Muscle of leg (tissue), 16 donors: ENCODE measurements at places on chromosomes 2 and 18.

- no peaks in the 10 kb centered on the region for H3K27me3 ChIP-seq
- H3K4me1 ChIP-seq = peaks cover 11% of the 10 kb centered on the region
- no peaks in the 10 kb centered on the region for H3K36me3 ChIP-seq
These were observed 2.0 kb downstream of the FMNL2 start for GRCh38 chr2:152336854-152337510.

DNA sequence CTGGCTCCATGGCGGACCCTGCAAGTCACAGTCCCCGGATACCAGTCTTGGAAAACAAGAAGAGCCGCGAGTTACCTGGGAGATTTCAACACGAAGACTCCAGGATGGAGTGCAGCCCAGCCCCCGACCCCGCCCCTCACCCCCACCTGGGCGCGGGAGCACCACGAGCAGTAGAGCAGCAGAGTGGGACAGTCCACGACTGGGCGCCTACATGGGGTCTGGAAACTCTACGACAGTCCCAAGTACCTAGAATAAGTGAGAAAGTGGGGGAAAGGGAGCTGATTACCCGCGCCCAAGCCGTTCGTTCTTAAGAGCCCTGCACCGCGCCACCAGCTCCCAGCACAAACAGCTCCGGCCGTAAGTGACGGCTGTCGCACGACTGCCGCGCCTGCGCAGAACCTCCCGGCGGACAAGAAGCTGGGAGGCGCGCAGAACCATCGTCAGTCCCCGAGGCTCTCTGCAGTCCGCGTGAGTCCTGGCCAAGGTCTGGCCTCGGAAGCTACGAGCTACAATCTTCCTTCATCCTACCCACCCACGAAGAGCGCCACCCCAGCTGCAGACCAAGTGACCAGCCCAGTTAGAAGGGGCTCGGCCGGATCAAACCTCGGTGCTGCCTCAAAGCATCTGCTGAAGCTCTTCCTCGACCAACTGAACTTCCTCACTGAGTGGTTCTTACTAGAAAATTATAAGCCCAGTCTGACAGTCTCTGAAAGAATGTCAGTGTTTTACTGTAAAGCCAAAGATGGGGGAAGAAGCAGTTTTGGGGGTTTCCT is at the start of gene DPY30:
Gene DPY30 (minus strand): TSS at position 359 of the 773 bp plus-strand sequence. CDS start 349 bp downstream, at position 10.
- H3K27me3 ChIP-seq = no peaks in the 10 kb centered on the region
- H3K4me3 ChIP-seq = peak within 1 kb of the TSS; percentile 85
- DNase-seq = peak; percentile 97

- no peaks in the 10 kb centered on the region for H3K36me3 ChIP-seq
- no peak overlapping the region for H3K4me3 ChIP-seq
- no peak for DNase-seq
- H3K27ac ChIP-seq = no peak overlapping the region
- no peaks in the 10 kb centered on the region for H3K4me1 ChIP-seq
- H3K27me3 ChIP-seq = no peaks in the 10 kb centered on the region
These were observed 11.5 kb downstream of the AMER3 start for GRCh38 chr2:130766711-130767407.

GRCh38 chr2:157254041-157254440 is 3.5 kb upstream of the GALNT5 start:
- H3K27ac ChIP-seq = no peak overlapping the region
- DNase-seq = no peak
- no peaks in the 10 kb centered on the region for H3K27me3 ChIP-seq
- H3K36me3 ChIP-seq = no peaks in the 10 kb centered on the region

- H3K4me3 ChIP-seq = no peak overlapping the region
- H3K27me3 ChIP-seq = no peaks in the 10 kb centered on the region
- H3K36me3 ChIP-seq = no peaks in the 10 kb centered on the region
- H3K27ac ChIP-seq = no peak overlapping the region
These were observed 180.6 kb upstream of the EPAS1 start for GRCh38 chr2:46116553-46116991.

DNA sequence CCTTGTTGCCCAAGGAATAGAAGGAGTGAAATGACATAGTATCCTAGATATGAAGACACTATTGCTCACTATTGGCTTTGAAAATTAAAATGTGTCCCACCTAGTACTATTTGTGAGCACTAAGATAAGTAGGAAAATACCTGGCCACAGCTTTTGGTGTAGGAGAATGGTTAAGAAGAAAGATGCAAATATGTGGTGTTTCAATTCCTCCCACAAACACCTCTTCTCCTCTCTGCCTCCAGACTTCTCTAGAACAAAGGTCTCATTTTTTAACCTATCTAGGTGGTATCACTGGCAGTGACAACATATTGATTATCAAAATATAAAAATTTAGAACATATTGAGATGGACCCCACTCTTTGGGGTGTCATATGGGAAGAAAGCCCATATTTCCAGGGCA is 929.9 kb upstream of the FANCL start:
- no peaks in the 10 kb centered on the region for H3K36me3 ChIP-seq
- no peak overlapping the region for H3K27ac ChIP-seq
- no peak overlapping the region for H3K4me3 ChIP-seq
- no peaks in the 10 kb centered on the region for H3K4me1 ChIP-seq
- no peaks in the 10 kb centered on the region for H3K27me3 ChIP-seq

GRCh38 chr2:172674034-172674967 is 61.3 kb upstream of the RAPGEF4 start:
- H3K27ac ChIP-seq = no peak overlapping the region
- no peak for DNase-seq
- H3K4me1 ChIP-seq = peaks cover 10% of the 10 kb centered on the region
- H3K36me3 ChIP-seq = no peaks in the 10 kb centered on the region
- no peaks in the 10 kb centered on the region for H3K27me3 ChIP-seq
- no peak overlapping the region for H3K4me3 ChIP-seq

- no peak overlapping the region for H3K4me3 ChIP-seq
- H3K36me3 ChIP-seq = no peaks in the 10 kb centered on the region
- peak; percentile 51 for DNase-seq
- H3K27me3 ChIP-seq = no peaks in the 10 kb centered on the region
- no peak overlapping the region for H3K27ac ChIP-seq
These were observed 138.4 kb upstream of the CCDC68 start for GRCh38 chr18:55097456-55098170.

DNA sequence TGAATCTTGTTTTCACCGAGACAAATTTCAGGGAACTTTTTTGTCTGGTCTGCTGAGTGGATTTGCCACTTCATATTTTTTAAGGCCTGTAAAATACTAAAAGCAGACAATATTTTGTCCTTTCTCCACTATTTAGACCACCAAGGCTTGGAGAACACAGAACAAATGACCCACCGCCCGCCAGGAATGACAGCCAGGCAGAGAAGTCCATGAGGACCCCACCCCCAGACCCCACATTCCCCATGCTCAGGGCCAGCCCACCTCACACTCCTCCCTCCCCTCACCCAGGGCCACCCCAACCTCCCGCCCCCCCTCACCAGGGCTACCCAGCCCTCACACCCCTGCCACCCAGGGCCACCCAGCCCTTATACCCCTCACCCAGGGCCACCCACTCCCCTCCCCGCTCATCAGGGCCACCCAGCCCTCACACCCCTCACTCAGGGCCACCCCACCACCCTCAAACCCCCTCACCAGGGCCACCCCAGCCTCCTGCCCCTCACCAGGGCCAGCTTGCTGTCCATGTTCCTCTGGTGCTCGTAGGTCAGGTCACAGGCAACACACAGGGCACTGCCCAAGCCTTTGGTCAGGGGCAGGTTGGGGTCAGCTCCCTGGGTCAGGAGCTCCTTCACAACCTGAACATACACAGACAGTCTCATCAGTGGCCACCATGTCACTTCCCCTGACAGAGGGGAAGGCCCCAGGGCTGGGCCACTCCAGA is 50.6 kb downstream of the ANKMY1 start:
- no peaks in the 10 kb centered on the region for H3K4me1 ChIP-seq
- H3K27me3 ChIP-seq = no peaks in the 10 kb centered on the region
- peaks cover 3% of the 10 kb centered on the region for H3K36me3 ChIP-seq

DNA sequence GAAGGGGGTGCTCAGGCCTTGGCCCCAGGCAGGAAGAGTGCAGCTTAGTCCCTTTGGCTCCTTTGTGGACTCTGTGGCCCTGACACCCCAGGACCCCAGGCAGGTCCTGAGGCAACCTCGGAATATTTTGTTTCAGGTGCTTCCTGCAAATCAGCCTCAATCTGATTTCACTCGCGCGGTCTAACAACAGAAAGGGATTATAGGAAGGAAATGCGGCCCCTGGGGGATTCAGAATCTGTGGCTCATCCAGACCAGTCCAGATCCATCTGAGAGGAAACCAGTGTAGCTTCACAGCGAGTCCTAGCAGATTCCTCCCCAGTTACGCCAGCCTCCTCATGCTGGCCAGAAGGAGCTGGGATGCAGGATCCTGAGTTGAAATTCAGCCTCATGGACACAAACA is 59.5 kb upstream of the YWHAQ start:
- no peak overlapping the region for H3K4me3 ChIP-seq
- H3K4me1 ChIP-seq = peaks cover 28% of the 10 kb centered on the region
- H3K27me3 ChIP-seq = no peaks in the 10 kb centered on the region
- DNase-seq = peak; percentile 64
- no peaks in the 10 kb centered on the region for H3K36me3 ChIP-seq
- peak overlapping the region; percentile 49 for H3K27ac ChIP-seq

DNA sequence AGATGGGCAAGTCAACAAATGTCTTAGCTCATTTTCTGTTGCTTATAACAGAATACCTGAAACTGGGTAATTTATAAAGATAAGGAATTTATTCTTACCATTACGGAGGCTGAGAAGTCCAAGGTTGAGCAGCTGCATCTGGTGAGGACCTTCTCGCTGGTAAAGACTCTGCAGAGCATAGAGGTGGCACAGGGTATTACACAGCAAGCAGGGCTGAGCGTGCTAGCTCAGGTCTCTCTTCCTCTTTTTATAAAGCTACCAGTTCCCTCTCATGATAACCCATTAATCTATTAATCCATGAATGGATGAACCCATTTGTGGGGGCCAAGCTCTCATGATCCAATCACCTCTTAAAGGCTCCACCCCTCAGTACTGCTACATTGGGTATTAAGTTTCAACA is 109.1 kb downstream of the CDK15 start:
- peaks cover 4% of the 10 kb centered on the region for H3K4me1 ChIP-seq
- no peaks in the 10 kb centered on the region for H3K36me3 ChIP-seq
- no peaks in the 10 kb centered on the region for H3K27me3 ChIP-seq
- H3K27ac ChIP-seq = no peak overlapping the region
- DNase-seq = no peak

DNA sequence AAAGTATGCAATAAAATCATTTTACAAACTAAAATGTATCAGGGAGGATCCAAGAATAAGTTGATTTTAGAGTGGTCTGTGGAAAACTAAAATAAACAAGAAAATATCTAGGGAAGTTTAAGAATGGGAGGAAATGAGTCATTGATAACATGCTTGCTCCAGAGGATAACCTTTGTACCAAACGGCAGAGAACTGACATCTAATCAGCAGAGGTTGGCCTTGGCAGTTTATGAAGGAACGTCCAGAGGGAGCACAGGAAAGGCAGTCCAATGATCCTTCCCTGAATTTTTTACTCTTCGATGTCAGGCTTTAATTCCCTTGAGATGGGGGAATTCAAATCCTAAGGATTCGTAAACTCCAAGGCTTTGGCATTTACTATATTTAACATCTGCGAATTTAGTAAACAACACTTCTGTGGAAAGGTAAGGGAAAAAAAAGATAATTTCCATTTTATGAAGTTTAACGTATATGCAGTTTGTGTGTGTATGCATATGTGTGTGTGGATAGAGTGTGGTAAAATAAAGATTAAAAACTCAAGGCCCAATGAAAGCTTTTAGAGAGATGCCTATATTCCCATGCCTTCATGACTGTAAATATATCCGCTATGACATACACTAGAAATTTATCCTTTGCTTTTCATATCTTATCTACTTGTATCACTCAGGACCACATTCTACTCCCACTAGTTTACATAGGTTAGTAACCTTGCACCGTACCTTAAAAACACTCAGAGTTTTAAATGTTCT is 8.7 kb upstream of the INPP1 start:
- H3K27ac ChIP-seq = peak overlapping the region; percentile 15
- no peak overlapping the region for H3K4me3 ChIP-seq
- H3K27me3 ChIP-seq = no peaks in the 10 kb centered on the region

DNA sequence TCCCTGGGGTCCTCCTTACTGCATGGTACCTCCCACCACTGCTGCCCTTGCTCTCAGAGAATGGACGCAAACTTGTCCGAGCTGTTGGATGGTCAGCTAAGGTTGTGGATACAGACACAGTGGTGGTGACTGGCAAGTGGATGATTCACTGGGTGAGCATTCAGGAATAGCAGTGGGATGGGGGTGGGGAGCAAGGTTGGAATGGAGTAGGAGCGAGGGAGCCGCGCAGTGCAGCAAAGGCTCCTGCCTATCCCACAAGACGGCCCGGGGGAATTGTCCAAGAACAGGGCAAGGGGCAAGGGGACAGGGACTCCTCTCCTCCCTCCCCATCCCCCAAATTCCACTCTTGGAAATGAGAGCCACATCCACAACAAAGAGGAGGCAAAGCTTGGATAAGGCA is 102.2 kb downstream of the PIEZO2 start:
- peaks cover 7% of the 10 kb centered on the region for H3K4me1 ChIP-seq
- no peaks in the 10 kb centered on the region for H3K36me3 ChIP-seq
- no peak overlapping the region for H3K4me3 ChIP-seq
- no peaks in the 10 kb centered on the region for H3K27me3 ChIP-seq
- DNase-seq = no peak
- no peak overlapping the region for H3K27ac ChIP-seq

DNA sequence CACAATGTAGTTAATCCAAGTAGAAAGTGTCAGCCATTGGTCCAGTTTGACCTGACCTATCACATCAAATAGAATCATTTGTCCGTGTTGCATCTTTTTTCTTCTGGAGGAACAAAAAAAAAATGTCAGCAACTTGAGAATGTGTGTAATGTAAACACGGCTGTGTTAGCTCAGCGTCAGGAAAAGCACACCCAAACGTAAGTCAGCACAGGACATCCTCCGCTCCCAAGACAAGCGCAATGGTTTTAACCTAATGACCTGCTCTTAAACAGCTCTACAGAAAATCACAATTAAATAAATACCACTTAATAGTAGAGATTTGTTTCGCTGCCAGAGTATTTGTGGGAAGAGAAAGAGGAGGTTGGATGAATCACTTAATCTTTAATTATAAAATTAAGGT is 59.4 kb downstream of the OSR1 start:
- no peak overlapping the region for H3K4me3 ChIP-seq
- no peak overlapping the region for H3K27ac ChIP-seq
- H3K36me3 ChIP-seq = no peaks in the 10 kb centered on the region
- DNase-seq = no peak
- H3K4me1 ChIP-seq = no peaks in the 10 kb centered on the region

- no peak for DNase-seq
- no peak overlapping the region for H3K27ac ChIP-seq
- H3K27me3 ChIP-seq = peaks cover 2% of the 10 kb centered on the region
These were observed 29.0 kb upstream of the ID2 start for GRCh38 chr2:8652774-8653426.

DNA sequence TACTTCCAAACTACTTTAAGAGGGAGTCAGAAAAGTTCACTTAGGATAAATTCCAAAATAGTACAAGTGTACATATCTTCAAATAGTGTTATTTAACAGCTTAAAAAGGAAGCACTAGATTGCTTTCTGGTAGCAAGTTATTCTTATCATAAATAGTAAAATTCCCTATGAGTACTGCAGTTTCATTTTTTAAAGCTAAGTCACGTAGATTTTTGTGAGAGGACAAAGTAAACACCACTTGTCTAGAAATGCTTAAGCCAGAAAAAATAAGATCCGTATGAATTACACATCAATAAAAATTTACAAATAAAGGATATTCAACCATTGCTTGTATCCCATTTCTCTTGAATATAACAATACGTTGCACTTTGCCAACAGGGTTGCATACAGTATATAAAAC is 19.2 kb downstream of the HNRNPLL start:
- no peaks in the 10 kb centered on the region for H3K4me1 ChIP-seq
- H3K27ac ChIP-seq = no peak overlapping the region
- no peak for DNase-seq
- H3K27me3 ChIP-seq = no peaks in the 10 kb centered on the region

- H3K27ac ChIP-seq = no peak overlapping the region
- H3K36me3 ChIP-seq = no peaks in the 10 kb centered on the region
- peak; percentile 78 for DNase-seq
- no peaks in the 10 kb centered on the region for H3K27me3 ChIP-seq
- H3K4me3 ChIP-seq = no peak overlapping the region
These were observed 19.6 kb downstream of the VIT start for GRCh38 chr2:36716111-36716510.
